ENCODE measurements at places on chromosomes 7 and 10.

DNA sequence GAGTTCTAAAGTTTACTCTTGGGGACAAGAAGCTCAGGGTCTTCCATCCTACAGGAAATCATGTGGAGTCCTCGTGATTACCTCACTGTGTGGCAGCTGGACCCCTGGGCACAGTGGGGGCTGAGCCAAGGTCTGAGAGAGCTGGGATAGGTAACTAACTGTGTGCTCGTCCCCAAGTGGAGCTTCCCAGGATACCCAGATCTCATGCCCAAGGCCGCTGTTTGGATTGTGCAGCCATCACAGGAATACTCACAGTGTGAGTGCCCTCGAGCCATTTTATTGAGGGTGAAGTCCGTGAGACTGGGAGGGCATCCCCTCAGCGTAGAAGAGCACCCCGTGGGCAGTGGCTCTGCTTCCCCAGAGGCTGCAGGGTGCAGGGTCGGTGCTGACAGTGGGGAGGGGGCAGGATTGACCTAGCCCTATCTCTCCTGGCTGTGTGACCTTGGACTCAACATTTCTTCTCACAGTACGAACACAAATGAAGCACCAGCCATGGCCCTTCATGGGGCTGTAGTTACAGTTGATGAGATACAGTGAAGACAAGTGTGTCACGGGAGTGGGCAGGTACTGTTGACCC is 69.6 kb upstream of the LEP start:
- DNase-seq, result no peak

DNA sequence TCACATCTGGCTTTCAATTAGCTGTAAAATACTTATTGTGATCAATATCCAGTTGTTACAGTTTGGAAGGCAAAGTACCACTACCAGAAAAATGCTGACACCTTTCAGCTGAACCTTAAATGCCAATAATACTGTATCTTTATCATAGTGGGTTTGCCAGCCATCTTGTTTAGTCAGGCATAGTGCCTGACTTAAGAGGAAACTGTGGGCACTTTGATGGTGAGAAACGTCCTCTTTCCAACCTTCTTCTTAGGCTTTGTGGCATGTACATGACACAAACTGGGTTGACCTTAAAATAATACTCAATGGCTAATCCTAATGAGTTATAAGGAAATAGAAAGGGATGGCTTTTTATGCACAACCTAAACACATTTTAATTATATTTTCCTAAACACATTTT is 52.3 kb upstream of the PRR15 start:
- no peak for DNase-seq

GRCh38 chr7:2138146-2138765 is 94.5 kb downstream of the MAD1L1 start:
- DNase-seq, result peak; percentile 61

- no peak for DNase-seq
Observed at GRCh38 chr10:19971343-19972052, 155.3 kb downstream of the PLXDC2 start.

GRCh38 chr7:132966754-132967469 is 115.0 kb downstream of the CHCHD3 start:
- no peak for DNase-seq

GRCh38 chr10:47378606-47379444 is 5.3 kb downstream of the ZNF488 start:
- DNase-seq, result no peak

GRCh38 chr7:154587792-154588191 is 415.1 kb downstream of the PAXIP1 start:
- DNase-seq, result no peak

DNA sequence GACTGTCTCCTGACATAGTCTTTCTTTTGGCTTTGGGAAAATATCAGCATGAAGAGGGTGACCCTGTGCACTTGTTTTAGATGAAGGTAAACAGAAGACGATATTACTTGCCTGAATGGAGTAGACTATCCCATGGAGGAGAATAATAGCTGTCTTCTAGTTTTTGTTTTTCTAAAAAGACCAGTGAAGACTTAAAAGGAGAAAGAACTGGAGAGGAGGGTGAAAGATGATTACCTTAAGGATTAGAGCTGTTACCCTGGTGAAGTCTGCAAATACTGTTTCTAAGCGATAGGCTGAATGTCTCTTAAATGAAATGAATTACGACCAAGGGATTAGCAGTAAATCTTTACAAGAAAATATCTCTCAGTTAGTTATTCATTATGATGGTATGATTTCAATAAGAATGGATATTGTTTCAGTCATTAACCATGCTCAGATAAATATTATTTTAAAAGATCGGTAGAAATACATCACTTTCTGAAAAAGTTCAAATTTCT is 255.6 kb upstream of the FERD3L start:
- no peak for DNase-seq

GRCh38 chr7:5396999-5397663 is 26.5 kb downstream of the TNRC18 start:
- DNase-seq, result peak; percentile 97
